ENCODE measurements at places on chromosomes 12 and 14.

DNA sequence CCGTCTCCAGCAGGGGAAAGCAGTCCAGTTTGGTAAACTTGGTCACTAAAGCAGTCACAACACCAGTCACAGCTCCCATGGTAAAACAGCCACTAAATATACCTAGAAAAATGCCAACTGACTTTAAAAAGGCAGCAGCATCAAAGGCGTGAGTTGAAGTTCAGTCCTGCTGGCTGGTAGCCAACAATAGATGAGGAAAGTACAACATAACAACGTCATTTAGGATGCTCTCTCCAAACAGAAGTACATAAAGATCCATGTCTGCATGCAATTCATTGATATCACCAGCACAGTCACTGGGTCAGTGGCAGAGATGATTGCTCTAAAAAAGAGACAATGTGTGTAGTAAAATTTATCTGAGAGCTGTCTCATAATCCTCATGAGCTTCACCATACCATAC is 59.3 kb upstream of the TMPO start:
- DNase-seq = no peak

GRCh38 chr14:89635615-89636014 is 218.6 kb upstream of the FOXN3 start:
- no peak for DNase-seq

DNA sequence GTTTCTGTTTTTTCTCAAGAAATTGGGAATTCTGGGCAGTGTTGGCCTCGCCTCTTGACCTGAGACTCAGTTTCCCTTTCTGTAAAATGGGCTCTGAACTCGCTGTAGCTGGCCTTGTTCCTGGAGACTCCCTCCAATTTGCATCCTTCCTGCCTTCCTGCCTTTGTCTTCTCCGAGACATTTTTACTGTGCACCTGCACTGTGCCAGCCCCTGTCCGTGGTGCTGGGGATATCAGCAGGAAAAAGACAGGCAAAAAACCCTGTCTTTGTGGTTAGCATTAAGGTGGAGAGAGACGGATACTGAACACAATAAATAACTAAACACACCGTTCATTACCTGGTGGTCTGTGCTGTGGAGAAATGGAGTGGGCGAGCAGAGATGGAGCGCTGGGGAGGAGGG is 129.8 kb downstream of the AACS start:
- DNase-seq = no peak

GRCh38 chr12:114679452-114679875 is 4.5 kb downstream of the TBX3 start:
- DNase-seq = no peak

GRCh38 chr12:102462795-102463465 is 17.4 kb downstream of the IGF1 start:
- no peak for DNase-seq

DNA sequence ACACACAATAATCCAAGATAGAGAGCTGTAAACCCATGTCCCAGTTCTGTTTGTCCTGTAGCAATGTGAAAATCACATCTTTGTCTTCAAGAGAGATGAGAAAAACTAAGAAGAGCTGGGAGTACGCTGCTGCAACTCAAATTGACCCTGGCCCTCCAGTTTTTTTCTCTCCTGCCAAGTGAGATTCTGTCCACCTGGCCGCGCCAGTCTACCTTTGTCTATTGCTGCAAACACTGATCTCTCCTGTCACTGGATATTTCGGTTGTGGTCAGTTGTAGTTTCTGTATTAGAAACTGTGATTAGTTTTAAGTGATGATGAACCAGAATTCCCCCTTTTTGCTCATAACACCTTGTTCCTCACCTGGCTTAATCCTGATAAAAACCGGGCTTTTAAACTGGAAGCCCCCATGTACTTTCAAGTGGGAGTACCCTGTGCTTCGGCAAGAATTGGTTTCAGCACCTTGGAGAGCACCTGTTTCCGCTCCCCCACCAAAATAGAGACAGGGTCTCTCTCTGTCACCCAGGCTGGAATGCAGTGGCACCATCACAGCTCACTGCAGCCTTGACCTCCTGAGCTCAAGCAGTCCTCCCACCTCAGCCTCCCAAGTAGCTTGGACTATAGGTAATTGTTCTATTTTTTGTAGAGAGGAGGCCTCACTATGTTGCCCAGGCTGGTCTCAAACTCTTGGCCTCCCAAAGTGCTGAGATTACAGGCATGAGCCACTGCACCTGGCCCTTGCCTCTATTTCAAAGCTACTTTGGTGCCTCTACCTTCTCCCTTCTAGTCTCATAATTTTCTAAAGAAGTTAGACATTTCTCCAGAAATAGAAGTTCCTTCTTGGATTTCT is 156.8 kb downstream of the PHETA1 start:
- DNase-seq = no peak

- DNase-seq = no peak
These were observed 601.9 kb downstream of the SNAPC1 start for GRCh38 chr14:62364161-62364560.

GRCh38 chr12:65603438-65604351 is 220.6 kb upstream of the HMGA2 start:
- DNase-seq = no peak

DNA sequence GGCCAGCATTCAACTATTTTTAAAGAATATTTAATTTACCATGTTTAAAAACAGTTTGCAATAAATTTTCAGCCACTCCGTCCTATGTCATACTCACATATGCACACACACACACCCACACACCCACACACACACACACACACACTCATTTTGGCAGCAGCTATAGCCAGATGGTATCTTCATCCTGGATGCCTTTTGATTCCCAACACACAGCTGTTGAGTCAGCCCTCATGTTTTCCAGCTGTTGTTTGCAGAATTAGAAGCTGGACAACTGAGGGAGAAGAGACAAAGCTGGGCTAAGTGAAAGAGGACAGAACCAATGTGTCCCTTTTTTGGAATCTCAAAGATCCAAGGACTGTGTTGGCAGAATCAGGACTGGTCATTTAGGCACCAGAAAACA is 80.0 kb upstream of the EGLN3 start:
- DNase-seq = no peak

GRCh38 chr14:67166450-67166853 is 22.8 kb upstream of the GARIN2 start:
- no peak for DNase-seq

DNA sequence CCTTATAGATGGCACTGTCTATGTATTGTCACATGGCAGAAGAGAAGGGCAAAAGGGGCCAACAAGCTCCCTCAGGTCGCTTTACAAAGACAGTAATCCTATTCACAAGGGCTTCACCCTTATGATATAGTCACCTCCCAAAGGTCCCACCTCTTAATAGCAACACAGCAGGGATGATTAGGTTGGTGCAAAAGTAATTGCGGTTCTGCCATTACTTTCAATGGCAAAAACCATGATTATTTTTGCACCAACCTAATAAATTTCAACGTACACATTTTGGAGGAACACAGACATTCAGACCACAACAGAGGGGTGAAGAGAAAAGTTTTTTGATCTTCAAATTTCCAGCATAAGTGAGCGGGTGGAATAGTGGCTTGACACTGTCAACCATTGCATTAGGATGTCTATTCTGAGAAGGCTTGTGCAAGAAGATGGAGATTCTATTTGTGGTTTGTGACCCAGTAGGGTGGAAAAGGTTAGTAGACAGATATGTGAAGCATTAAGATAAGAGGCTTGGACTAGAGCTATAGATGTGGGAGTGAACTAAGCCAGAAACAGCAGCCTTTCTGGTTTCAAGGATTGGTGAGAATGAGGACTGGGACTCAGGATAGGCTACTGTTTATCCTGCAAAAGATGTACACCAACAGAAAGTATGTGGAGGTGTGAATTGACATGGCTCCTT is 75.5 kb upstream of the CPSF6 start:
- DNase-seq = no peak

DNA sequence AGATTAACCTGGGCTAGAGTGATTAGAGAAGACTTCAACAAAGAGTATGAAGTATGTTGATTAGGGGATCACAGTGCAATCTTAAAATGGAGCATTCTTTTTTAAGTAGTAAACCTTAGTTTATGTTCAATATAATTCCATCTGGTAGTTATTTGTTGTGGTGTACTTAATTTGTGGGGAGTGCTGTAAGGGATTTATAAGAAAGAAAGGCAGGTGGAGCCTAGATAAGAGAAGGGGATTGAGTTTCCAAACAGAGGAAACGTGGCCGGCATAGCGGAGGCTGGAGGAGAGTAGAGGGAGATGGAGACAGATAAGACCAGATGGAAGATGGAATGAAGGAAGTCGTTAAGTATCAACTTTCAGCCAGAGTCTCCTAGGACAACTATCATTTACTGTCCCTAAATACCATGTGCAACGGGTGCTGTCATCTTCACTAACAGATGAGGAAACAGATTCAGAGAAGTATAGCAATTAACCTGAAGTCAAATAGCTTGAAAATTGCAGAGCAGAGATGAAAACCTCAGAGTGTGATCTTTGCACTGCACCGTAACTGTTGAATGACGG is 38.1 kb downstream of the GOLGA5 start:
- no peak for DNase-seq

GRCh38 chr12:83796531-83796930 is 1109.8 kb downstream of the TMTC2 start:
- no peak for DNase-seq

DNA sequence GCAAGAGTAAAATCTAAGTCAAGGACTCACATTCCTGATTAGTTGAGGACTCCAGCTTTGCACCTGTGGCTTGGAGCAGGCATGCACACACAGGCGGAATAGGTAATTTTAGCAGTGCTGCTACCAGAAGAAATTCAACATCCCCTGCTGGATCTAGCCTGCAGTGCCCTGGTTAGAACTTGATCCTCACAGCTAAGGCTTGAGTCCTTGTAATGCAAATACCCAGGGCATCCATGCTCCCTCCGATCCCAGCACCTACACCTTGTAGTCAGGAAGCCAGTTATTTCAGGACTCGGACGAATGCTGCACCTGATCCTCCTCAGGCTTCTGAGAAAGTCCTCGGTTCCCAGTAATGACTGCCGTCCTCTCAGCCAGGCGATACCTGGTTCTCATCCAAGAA is 309.0 kb upstream of the AMIGO2 start:
- no peak for DNase-seq

DNA sequence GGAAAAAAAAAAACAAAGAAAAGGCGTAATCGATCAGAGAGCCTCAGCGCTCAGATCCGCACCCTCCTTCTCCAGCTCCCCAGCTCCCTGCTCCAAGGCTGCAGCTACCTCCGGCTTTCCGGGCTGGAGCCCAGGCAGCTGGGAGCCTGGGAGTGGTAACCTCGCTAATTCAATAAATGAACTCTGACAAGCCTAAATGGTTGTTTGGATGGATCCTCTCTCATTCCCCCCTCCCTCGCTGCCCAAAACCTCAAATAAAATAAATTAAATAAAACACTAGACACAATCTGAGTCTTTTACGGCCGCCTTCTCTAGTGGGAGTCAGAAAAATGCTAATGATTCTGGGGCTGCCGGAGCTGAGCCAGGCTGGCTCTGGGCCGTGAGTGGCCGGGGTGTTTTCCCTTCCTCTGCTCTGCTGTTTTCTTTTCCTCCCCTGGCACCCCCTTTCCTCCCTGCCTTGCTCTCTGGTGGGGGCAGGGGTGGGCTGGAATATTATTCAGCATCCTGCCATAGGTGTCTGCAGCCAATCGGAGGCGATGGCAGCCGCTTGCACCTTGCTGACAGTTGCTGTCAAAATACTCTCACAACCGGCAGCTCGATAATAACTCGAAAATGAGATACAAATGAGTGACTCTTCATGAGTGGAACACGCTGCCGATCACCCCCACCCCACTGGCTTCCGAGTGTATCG is 76.1 kb downstream of the RBM19 start:
- DNase-seq = no peak

- DNase-seq = no peak
These were observed 9.0 kb downstream of the LPAR5 start for GRCh38 chr12:6626654-6627283.

DNA sequence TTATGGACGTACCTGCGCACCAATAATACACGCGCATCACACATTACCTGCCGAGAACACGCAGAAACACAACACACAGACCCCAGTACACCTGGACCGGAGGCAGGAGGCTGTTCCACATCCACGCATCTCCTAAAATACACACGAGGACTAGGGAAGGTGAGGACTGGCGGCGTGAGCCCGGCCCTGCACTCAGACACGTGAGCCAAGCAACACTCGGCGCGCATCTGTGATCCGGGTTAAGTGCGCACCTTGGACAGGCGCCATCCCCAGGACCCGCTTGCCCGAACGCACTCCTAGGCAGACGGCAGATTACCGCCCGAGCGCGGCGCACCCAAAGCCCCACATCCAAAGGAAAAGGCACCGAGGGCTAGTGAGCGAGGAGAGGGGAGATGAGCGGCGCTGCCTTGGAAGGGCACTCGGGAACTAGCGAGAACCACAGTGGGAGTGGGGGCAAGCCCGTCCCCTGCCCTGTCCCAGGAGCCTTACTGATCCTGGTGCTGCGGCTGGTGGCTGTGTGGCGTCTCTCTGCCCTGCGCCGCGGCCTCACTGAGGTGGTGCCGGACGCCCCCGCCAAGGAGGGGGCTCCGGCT is 417 bp downstream of the GLS2 start:
- no peak for DNase-seq

DNA sequence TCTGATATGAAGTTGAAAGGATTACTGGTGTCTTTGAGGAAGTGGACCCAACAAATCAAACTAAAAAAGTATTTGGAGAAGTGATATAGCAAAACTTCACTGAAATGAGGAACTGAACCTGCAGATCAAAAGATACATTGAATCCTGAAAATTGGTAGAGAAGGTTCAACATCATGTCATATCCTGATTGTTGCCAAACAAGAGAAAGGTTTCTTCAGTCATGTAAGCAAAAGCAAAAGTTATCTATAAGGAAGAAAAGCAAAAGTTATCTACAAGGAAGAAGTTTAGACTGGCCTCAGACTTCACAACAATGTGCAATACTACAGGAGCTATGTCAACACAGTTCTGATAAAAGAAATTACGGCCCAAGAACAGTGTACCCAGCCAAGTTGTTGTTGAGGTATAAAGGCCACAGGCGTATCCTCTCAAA is 142.7 kb downstream of the RAD51B start:
- DNase-seq = peak; percentile 5

- DNase-seq = no peak
These were observed 25.6 kb downstream of the NDUFA12 start for GRCh38 chr12:94977766-94978468.

GRCh38 chr12:22042976-22043669 is 2.9 kb upstream of the CMAS start:
- DNase-seq = peak; percentile 51

GRCh38 chr12:32166510-32166909 is 59.9 kb downstream of the BICD1 start:
- DNase-seq = no peak

GRCh38 chr14:68124050-68124449 is 304.5 kb downstream of the RAD51B start:
- DNase-seq = no peak

DNA sequence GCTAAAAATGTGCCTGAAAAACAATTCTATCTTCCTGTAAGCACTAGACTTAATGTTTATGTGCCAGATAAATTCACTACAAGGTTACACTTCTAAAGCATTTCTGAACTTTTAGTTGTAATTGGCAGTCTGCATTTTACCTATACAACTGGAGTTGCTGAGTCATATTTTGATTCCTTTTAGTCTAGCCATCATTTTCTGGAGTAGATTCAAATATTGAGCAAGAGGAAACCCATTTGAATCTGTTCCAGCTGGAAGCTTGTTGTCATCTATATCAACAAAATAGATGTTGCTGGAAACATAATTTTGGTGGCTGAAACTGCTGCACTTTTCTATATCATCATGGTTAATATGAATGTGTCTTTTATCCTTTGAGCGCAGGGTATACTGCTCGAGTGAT is 122.2 kb upstream of the CCDC175 start:
- no peak for DNase-seq

GRCh38 chr14:87901652-87902051 is 91.3 kb downstream of the GALC start:
- DNase-seq = no peak

- no peak for DNase-seq
These were observed 620.1 kb downstream of the NRXN3 start for GRCh38 chr14:78790271-78790670.
